ENCODE measurements at places on chromosomes 2 and 18.

GRCh38 chr2:109736177-109736827, 57.8 kb upstream of the RGPD5 start:
- DNase-seq, result peak; percentile 59

DNA sequence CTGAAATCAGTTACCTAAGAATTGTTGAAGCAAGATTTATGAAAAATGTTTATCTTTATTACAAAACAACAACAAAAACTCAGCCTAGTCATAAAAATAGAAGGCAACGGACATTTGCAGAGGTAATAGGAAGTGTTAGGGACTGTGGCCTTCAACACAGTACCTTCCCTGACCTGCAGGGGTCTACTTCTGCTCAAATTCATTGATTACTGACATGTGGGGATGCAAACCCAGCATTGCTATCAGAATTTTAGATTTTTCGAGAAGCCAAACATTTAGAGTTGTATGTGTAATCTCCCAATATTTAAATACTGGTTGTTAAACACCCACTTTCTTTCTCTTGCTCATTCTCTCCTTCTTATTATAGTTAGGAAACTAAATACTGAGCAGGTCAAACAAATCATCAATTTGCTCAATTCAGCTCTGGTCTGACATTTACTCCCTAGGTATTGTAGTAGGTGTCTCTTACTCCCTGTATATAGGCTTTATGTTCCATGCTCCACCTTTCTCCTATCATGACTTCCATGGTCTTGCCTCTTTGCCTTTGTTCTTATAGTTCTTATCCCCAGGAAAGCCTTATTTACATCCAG, 198.5 kb downstream of the UBE2E3 start:
- DNase-seq, result no peak

- DNase-seq, result no peak
Observed at GRCh38 chr2:24287171-24287570, 73.2 kb downstream of the ITSN2 start.

DNA sequence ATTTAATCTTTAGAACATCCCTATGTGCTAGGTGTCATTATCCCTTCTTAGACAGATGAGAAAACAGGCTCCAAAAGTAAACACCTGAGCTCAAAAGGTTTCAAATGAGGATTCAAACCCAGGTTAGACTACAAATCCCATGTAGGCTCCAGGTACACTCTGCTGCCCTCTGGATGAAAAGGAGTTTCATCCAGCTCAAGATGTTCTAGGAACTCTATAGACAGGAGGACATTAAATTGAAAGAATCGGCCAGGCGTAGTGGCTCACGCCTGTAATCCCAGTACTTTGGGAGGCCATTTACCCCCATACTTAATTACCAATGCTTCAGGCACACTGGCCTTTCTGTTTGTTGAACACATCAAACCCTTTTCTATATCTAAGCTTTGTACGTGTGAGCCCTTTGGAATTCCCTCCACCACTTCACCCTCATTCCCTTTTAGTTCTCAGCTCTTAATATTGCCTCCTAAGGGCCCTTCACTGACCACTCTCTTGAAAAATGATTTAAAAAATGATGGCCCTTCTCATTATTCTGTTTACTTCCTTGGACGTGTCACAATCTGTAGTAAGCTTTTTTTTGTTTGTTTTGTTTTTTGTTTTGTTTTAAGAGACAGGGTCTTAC, 10.7 kb downstream of the SLC25A12 start:
- DNase-seq, result no peak

GRCh38 chr2:236166796-236167296, 1.3 kb downstream of the GBX2 start:
- no peak for DNase-seq

DNA sequence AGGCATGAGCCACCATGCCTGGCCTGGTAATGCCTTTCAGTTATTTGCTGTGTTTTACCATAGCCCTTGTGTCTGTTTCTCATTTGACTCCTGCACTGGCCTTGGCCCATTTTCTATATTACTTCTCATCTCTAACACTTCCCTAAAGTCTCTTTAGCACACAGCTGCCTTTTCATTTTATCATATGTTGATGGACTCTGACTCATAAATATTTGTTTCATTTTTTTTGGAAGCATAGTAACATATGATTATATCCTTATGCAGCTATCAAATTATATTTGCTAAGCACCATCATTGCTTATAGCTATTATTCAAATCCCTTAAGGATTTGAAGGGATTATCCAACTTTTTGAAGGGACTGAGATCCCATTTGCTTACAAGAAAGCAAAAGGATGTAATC, 320.3 kb downstream of the GPD2 start:
- no peak for DNase-seq

GRCh38 chr2:140353541-140353940, 1573.4 kb upstream of the NXPH2 start:
- DNase-seq, result no peak

- DNase-seq, result no peak
Observed at GRCh38 chr18:76571689-76572088, 76.6 kb upstream of the ZNF516 start.

DNA sequence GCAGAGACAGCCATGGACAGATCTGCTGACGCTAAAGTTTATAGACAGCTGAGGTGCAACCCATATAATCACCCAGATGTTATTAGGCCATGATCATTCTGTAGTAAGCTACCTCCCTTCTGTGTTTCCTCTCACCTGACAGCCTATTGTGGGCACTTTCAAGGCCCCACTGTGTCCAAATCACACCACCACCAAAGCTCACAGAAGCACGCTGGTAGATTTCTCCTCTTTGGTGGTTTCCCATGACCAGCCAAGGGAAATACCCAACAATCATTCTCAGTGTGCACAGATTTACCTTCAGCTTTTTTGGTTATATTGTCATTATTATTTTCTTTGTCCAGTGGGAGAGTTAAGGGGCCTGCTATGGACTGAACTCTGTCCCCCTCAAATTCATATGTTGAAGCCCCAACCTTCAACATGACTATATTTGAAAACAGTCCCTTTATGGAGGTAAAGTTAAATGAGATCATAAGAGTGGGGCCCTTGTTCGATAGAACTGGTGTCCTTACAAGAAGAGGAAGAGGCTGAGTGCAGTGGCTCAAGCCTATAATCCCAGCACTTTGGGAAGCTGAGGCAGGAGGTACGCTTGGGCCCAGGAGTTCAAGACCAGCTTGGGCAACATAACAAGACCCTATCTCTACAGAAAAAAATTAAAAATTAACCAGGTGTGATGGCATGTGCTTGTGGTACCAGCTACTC, 74.0 kb upstream of the MSH6 start:
- DNase-seq, result no peak

DNA sequence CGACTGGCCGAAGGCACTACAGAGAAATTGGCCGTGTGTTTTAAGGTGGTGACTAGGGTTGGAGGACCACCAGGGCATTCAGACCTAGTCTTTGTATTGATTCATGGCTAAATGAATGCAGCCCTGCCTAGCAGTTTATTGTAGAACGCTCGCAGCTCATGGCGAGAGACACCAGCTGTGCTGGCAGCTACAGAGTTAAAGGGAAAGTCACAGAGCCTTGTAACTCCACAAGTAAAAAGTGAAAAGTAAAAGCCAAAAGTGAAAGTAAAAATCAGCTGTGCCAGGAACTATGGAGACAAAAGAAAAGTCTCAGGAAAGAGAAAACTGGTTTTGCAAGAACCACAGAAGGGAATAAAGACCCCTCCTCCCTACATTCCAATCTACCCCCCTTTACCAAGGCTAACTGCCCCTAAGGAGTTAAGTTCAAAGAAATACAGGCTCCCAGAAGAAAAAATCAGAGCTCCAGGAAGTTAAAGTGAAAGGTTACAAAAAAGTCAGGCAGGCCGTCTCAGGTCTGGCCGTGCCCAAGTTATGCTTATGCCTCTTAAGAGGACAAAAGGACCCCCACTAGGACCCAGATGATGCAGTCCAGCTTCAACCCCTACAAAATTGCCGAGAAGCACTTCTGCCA, 46.4 kb upstream of the SELENOI start:
- no peak for DNase-seq

DNA sequence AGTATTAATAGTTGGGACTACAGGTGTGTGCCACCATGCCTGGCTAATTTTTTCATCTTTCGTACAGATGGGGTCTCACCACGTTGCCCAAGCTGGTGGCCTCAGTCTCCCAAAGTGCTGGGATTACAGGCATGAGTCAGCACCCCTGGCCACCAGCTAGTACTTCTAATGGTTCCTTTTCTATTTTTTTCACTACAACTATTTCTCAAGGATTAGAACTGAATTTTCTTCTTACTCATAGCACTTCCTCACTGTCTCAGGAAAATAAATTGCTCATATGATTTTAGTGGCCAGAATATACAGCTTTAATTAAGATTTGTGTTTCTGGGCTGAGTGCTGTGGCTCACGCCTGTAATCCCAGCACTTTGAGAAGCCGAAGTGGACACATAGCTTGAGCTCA, 43.2 kb upstream of the SOS1 start:
- DNase-seq, result no peak

DNA sequence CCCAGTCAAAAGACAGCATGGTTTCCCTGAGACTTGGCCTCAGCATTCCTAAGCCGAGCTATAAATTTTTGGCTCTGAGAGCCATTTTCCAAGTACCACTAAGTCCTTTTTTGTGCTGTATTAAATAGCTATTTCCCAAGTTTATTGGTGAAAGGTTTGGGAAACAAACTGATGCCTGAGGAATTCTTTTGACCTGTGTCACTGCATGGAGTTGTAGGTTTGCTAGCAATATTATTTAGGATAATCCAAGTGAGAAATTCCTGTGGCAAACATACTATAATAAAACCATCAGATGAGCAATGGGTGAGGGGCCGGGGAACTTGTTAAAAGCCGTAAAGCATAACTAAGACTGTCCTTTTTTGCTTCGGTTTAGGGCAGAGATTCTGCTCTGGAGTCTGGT, 28.4 kb downstream of the ARHGAP28 start:
- no peak for DNase-seq

DNA sequence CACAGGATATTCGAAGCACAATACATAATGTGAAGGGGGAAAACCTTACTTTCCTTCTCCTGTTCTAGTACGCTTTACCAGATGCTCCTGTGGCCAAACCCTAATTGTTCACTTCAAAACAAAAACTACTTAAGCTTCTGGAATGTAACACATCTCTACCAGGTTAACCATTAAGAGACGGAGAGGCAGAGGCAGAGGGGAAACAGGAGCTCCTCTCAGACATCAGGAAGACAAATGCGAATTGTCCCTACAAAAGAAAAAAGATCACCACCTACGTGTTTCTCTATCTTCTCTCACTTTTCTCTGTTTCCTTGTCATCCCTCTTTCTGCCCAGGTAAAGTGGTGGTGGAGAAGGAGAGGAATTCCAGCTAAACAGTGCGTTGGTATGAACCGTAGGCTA, 266.8 kb downstream of the NRXN1 start:
- DNase-seq, result no peak

GRCh38 chr2:88950010-88950409, 258.5 kb downstream of the RPIA start:
- DNase-seq, result no peak

- no peak for DNase-seq
Observed at GRCh38 chr2:180607514-180608049, 372.8 kb upstream of the UBE2E3 start.

DNA sequence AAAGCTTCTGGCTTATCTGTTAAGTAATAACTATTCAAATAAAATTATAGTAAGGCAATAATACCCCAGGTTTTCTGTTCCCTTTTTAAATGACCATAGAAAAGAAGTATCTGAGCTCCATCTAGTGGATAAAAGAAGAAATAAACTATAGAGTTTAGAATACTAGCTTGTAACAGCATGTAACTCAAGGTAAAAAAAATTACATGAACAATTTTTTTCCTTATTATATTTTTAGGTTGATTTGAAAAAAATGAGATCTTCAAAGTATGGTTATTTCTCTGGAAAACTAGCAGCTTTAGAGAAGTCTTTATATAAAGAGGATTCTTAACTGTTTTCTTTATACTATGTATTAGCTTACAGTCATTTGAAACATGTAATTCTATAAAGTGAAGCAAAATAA, 58.1 kb downstream of the NCKAP1 start:
- DNase-seq, result no peak

DNA sequence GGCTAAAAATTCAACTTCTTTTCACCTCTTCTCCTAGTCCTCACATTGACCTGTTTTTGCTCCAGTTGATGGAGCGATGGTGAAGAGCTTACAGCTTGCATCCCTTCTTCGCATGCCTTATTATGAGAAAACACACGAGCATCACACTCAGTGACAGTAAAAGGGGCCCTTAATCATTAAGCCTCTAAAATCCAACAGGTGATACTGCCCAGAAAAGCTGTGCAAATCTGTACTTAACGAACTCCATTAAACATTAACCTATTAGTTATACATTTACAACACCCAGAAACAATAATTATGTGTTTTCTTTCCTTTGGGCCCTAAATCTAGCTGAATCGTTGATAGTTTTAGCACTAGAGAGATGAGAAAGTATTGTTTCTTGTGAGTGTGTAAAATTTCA, 54.8 kb downstream of the LAMA1 start:
- no peak for DNase-seq

DNA sequence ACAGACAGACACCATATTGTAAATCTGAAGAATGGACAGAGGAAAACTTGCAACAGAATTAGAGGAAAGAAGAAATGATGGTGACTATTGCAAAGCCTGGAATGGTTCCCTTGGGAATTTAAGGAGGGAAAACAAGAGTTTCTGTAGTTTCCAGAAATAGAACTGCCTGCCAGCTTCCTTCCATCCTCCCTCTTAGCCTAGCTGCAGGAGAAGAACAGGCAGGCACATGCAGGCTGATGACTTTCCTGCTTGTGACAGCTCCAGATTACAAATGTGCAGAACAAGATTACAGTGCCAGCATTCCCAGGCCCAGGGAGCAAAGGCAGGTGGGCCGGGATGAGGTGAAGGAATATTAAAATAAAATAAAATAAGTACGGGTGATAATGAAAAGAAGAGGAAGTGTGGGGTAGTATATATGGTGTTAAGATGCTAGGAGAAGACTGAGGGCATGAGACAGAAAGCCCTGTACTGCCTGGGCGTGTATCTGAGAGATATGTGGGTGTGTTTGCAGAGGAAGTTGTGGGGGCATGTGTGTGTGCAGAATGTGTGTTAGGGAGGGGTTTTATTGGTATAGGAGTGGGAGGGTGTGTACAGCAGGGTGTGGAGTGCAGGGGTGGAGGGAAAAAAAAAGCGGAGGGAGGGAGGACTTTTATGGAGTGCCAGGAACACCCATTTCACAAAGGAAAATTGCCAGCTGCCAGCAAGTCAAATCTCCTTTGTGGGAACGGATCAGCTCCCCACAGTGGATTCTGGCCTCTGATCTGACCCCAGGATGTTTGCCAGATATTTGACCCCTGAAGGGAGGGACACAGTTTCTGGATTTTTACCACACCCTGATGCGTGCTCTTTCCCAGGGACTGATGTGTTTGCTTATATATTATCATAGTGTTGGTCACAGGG, 43.9 kb upstream of the NEMP2 start:
- no peak for DNase-seq

GRCh38 chr2:3316456-3317276, 61.0 kb downstream of the EIPR1 start:
- DNase-seq, result no peak

- no peak for DNase-seq
Observed at GRCh38 chr2:136384531-136385303, 266.8 kb upstream of the CXCR4 start.

- no peak for DNase-seq
Observed at GRCh38 chr2:188870289-188870688, 103.9 kb upstream of the COL3A1 start.

GRCh38 chr2:38601463-38602135, 1.1 kb downstream of the HNRNPLL start:
- no peak for DNase-seq

- DNase-seq, result no peak
Observed at GRCh38 chr2:142937347-142937746, 59.9 kb downstream of the KYNU start.

- DNase-seq, result no peak
Observed at GRCh38 chr2:116132833-116133232, 1681.7 kb upstream of the DDX18 start.
